ENCODE measurements at places on chromosomes 6 and 20. TPM values are rescaled to one million over a fixed set of nuclear protein-coding genes. Genes with fewer than 3 reads are reported as not detected.

The MUC21 gene
- total RNA-seq = not detected

The NR2E1 gene
- not detected for total RNA-seq

The TP53TG5 gene
- not detected for total RNA-seq

The DOK5 gene
- total RNA-seq = not detected

The CDH26 gene
- total RNA-seq = 0.94 TPM

The C6orf58 gene
- total RNA-seq = not detected

The CDSN gene
- total RNA-seq = not detected

The FAM229B gene
- 3.3 TPM for total RNA-seq

The TRIM31 gene
- not detected for total RNA-seq

The EPPIN gene
- not detected for total RNA-seq

The THBD gene
- total RNA-seq = 0.16 TPM
